ENCODE measurements at places on chromosomes 13 and 19.

DNA sequence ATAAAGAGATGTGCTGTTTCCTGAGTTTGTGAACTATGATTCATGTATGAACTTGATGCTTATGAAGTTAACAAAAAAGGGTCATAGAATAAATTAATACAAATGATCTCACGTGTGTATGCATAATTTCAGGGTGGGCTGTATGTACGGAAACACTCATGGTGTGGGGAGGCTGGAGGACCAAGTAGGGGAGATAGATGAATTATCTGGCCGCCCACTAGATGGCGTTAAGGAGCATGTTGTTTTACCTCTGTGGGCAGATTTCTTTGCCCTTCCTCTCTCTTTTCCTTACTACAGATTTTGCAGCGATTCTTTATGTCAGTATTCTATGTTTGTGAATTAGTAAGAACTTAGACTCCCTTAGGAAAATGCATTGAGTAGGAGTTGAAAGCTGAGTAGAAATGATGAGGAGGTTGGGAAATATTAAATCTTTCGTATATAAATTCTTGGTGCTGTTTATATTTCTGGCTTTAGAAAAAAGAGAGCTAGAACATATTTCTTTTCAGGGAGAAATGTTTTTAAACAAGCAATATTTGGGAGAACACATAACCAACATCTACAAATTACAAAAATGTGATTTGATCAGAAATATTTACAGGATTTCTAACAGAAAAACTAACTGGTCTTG, 47.4 kb upstream of the TMTC4 start:
- no peak for DNase-seq

- DNase-seq, result no peak
Measured at GRCh38 chr19:33430674-33431277, 57.3 kb downstream of the CEBPG start.

GRCh38 chr13:26834646-26835045, 74.1 kb upstream of the GPR12 start:
- no peak for DNase-seq

- DNase-seq, result no peak
Measured at GRCh38 chr13:107170270-107170931, 602.5 kb upstream of the ARGLU1 start.

- no peak for DNase-seq
Measured at GRCh38 chr19:16508546-16508945, 12.4 kb downstream of the C19orf44 start.

GRCh38 chr13:76732367-76732766, 153.8 kb downstream of the KCTD12 start:
- no peak for DNase-seq

DNA sequence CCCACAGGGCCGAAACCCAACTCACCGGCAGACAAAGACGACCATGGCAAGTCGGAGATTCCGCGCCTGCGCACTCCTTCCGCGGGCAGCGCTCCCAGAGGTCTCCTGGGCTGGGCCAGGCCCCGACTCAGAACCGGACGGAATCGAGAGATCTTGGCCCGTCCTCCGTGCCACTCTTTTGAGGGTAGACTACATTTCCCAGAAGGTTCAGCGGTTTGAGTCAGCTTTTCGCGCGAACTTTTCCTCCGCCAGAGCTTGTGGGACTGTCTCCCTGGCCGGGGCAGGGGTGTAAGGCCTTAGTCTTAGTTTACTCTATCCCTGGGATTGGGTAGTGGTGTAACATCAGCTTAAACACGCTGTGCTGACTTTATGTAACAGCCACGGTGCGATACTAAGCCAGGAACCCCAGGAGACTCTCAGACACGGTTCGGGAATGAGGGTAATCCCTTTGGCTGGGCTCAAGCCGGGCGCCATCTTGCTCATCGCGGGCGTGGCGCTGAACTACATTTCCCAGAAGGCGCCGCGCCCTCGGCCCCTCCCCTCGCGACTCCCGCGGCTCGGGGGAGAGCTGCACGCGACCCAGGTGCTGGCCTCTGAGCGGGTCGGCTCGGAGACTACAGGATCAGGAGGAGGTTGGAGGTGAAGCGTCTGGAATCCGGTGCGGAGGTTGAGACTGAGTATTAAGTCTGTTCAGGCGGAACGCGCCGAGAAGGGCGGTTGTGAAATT, at the start of gene ZNF260:
ZNF260 (minus strand) TSS at position 78 of the 727 bp plus-strand sequence. CDS start 13,033 bp downstream, outside the sequence.
- peak; percentile 23 for DNase-seq

- no peak for DNase-seq
Measured at GRCh38 chr19:41307090-41307875, 2.7 kb upstream of the CCDC97 start.

GRCh38 chr13:30148786-30149185, 158.6 kb downstream of the KATNAL1 start:
- DNase-seq, result no peak

DNA sequence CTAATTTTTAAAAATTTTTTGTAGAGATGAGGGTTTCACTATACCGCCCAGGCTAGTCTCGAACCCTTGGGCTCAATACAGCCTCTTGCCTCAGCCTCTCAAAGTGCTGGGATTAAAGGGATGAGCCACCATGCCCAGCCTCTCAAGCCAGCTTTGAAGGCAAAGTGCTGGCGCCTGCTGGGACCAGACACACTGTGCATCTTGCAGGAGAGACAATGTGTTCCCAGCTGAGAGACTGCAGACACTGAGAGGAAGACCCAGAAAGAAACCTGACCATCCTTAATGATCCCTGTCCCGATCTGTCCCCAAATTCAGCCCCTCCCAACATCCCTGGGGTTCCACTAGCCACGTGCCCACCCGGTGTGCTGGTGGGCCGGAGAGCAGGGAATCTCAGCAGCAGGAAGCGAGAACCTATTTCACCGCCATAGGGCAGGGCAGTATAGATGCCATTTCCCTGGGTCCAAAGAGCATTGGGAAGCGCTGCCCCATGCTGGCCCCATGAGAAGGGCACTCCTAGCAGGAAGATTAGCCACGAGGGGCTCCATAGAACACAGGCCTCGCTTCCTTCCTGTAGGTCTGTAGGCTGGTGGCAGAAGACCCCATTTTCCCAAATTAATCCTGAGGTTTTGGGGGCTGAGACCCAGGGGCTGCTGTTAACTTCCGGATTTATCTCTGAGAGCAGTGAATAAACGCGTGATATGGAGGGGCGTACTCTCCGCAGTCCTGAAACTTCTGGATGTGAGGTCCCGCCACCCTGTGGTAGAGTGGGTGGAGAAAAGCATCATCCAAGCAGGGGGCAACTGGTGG, 968 bp downstream of the RAVER1 start:
- DNase-seq, result no peak

GRCh38 chr13:66984241-66984640, 245.9 kb downstream of the PCDH9 start:
- DNase-seq, result no peak

GRCh38 chr13:27120811-27121210, 50.8 kb downstream of the USP12 start:
- no peak for DNase-seq
